ENCODE measurements at places on chromosomes 2 and 18.

GRCh38 chr2:207765547-207765946, 4.2 kb downstream of the FZD5 start:
- DNase-seq = no peak

DNA sequence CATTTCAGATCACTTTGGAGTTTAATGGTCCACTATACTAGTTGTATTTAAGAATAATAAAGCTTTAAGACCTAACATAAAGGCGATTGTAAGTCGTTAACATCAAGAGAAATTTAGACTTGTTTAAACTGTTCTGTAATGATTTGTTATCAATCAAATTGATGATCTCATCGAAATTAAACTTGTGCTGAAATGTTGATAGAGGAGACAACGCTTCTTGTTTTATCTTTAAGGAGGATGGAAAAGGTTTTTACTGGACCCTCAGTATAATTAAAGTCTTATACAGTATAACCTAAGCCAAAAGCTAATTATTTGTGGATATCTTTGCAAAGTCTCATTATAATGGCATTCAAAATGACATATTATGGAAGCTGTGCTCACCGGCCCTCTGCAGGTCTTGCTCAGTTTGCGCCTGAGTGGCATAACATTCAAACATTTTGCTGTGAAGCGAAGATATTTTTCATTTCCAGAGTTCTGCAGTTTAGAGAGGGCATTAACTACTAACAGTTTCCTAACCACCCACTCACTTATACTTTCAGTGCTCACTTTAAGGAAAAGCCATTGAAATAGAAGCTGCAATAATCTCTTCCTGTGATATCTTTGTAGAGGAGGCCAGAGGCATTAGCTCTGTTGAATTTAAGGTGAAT, 1.4 kb upstream of the SERTAD2 start:
- peak; percentile 28 for DNase-seq

- DNase-seq = no peak
These were observed 192.1 kb downstream of the SP3 start for GRCh38 chr2:173773076-173773475.

- no peak for DNase-seq
These were observed 657.2 kb downstream of the IRS1 start for GRCh38 chr2:226142463-226142862.

GRCh38 chr2:102508863-102509262, 35.8 kb downstream of the SLC9A4 start:
- no peak for DNase-seq

DNA sequence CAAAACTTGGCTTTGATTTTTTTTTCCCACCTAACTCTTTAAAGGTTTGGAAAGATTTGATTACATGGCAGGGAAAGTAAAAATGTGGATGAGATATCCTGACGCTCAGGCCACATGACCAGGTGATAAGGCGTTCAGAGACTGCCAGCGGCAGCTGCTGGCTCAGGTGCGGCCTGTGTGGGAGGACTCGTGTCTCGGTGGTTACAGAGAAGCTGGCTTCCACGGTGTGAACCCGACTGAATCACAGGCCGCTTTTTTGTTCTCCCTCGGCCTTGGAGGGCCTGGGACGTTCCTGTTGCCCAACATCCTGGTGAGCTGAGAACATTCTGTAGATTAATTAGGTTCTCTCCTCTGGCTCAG, 124.2 kb upstream of the ZNF516 start:
- DNase-seq = no peak

DNA sequence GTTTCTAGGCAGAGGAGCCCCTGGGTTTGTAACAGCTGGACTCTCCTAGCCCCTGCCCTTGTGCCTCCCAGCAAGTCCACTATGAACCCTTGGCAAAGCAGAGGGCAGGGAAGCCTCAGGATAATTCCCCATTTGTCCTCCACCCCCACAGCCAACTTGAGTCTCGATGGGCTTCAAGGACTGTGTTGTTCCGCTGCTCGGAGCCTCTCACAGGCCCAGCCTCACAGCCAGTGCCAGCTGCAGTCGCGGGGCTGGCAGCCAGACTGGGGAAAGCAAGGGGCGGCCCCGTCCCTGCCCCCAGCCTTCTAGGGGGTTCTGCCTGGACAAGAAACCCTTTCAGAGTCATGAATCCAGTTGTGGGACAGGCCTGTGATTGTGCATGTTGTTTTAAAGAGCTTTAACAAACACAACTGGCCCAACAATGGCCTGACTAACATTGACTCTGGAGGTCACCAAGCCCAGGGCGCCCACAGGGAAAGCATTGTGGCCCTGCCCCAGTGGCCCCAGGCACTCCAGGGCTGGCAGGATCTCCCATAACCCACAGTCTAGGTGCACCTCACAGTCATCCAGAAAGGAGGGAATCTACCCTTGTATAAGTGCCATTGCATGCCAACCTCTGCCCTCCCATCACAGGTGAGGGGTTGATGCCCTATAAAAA, 71.8 kb upstream of the DAPL1 start:
- DNase-seq = no peak

DNA sequence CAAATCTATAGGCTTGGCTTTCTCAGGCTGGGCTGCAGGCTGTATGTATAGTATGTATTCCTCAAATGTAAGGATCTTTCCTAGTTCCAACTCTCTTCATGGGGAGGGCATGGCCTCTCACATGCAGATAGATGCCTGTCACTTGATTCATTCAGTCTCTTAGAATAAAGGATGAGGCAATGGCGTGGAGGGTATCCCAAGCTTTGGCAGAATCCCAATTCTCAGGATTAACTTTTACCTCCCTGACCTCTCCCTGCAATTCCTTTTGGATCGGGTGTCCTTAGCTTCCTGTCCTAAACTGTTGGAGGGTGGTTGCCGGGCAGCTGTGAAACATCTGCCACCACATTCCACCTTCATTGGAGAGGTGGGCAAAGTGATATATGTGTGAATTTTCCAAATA, 80.3 kb downstream of the INSIG2 start:
- peak; percentile 79 for DNase-seq

DNA sequence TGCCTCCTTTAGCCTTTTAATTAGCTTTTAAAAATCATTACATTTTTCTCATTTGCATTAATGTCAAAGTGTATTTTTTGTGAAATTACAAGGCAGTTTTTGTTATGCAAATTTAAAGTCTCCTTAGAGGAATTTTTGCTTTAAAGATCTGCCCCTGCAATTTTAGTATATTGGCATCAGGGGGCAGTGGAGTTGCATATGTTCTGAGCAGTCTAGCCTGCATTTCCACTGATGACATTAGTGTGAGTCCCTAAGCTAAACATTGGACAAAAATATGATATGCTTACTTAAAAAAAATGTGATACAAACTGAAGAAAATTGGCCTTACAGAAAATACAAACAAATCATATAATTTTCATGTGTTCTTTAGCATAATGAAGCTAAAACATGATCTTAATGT, 426.5 kb downstream of the SLC4A3 start:
- DNase-seq = no peak

DNA sequence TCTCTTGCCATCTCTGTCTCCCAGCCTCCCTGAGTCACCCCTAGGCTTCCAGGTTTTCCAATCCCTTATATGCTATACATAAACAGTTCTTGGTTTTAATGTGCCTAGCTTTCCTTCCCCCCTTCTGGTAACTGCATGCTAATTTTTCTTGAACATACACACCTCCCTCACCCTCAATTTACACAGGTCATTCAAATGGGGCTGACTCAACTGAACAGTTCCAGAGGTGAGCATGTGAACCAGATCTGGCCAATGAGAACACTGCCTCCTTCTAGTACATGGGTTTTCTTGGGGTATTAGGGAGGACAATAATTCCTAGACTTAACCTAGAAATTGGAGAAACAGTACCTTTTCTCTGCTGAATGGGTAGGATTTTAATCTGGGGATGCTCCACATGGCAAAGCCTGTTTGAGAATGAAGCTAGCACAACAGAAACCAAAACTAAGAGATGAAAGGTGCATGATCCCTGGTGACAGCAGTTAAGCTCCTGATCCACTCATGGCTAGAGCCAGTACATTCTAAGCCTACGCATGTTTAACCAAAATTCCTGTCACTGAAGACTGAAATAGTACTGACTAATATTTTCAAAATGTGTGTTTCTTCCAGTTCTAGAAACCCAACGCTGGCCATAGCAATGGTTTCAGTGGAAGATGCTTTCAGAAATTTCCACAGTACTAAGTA, 11.8 kb downstream of the SLC25A12 start:
- DNase-seq = no peak

GRCh38 chr2:222998459-222998858, 53.5 kb upstream of the KCNE4 start:
- no peak for DNase-seq

DNA sequence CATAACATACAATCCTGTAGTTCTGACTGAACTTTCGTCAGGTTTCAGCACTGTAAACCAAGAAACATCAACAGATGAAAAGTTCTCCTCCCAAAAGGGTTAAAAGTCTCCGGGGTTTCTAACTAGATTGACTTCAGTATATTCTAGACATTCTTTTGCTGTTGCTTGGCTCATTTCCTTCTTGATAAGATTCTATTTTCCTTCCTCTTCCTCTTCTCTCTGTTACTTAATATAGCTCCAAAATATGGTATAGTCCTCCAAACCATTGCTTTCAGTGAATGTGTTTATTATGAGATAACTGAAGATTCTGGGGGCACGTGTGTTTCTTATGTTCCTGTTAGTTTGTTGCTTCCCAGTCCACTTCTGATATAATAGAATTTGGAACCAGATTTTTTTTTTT, 46.4 kb upstream of the MAP4K3 start:
- no peak for DNase-seq

GRCh38 chr18:2104620-2105462, 466.5 kb downstream of the METTL4 start:
- DNase-seq = no peak

- no peak for DNase-seq
These were observed 332.0 kb downstream of the PTPRM start for GRCh38 chr18:7899078-7899477.

DNA sequence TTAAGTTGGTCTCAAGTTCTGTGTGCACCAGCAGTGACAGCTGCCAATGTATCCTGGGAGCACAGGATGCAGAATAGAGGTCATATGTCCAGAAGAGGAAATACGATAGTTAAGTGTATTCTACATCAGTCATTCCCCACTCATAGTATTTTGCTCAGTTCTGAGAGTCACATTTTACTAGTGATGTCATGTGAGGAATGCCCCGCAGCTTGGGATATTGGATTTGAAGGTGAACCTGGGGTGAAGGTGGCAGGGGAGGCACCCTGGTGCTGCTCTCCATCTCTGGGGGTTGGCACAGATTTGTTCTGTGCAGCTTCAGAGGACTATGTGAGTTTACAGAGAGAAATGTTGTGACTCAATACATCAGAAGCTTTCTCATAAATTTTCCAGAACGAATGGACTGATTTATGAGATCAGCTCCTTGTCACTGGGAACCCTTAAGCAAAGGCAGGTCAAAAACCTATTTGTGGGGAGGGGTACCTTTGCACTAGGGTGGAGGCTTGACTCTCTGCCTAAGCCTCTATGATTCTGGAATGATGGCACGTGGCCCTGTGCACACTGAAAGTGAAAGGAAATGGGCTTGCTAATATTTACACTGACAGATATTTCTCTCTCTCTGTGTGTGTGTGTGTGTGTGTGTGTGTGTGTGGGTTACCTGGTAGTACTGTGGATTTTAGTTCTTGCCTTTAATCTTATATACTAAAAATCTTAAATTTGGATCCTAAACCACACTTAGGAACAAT, 95.9 kb downstream of the NEB start:
- DNase-seq = no peak

DNA sequence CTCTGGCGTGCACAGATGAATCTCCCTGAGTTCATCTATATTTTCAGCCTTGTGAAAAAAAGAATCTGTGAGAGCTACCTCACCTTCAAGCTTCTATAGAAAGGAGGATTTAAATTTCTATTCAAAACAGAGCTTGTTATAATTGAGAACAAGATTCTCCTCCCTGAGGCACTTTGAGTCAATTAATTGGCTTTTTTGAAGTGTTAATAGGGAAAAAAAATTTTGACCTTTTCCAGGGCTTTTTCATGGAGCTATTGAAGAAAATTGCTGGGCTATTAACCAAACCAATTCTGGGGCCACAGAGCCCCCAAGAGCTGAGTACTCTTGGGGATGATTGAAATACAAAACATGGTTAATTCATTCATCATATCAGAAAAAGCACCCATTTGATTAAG, 225.1 kb downstream of the CMPK2 start:
- DNase-seq = no peak

GRCh38 chr2:226608451-226608850, 191.2 kb downstream of the IRS1 start:
- DNase-seq = no peak

DNA sequence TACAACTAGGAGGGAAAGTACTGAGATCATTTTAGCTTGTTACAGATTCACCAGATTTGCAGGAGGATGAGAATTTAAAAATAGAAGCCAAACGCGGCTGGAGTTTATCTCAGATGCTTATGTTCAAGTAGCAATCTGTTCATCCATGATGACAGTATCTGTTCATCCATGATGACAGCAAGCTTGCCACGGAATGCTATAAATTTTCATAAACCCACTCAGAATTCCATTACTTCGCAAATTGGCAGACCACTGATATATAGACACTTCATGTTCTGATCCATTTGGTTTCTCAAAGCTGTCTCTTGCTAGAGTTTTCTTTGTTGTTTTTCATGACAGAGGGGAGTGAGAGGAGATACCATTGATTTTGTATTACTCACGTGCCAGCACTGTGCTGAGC, 84.2 kb downstream of the GAREM1 start:
- DNase-seq = no peak

DNA sequence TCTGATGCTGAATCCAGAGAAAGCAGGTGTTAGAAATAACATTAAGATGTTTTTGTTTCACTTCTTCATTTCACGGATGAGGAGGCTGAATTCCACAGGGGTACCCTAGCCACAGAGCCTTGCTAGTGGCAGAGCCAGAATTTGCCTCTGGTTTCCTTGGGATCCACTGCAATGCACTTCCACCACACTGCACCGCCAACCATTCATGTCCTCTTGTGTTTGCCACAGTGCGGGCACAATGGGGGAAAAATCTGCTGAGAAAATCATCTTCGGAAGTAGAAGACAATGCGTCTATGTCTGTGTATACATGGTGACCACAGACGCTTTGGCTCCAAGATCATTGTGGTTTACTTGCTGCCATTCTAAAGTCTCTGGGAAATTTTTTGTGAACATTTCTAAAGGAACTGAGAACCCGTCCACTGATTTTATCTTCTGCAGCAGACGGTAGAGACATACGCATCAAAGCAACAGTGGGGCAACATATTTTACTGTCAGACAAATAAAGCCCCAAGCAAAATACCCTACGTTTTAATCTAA, 14.9 kb downstream of the ICOS start:
- no peak for DNase-seq

- no peak for DNase-seq
These were observed 25.0 kb upstream of the RNF152 start for GRCh38 chr18:61917818-61918217.

GRCh38 chr2:10768063-10768507, 44.5 kb downstream of the PDIA6 start:
- no peak for DNase-seq
